Left lobe of liver (tissue), 2 donors: ENCODE measurements at places on chromosomes 7 and 10. TPM values are rescaled to one million over a fixed set of nuclear protein-coding genes. Genes with fewer than 3 reads are reported as not detected.

DNA sequence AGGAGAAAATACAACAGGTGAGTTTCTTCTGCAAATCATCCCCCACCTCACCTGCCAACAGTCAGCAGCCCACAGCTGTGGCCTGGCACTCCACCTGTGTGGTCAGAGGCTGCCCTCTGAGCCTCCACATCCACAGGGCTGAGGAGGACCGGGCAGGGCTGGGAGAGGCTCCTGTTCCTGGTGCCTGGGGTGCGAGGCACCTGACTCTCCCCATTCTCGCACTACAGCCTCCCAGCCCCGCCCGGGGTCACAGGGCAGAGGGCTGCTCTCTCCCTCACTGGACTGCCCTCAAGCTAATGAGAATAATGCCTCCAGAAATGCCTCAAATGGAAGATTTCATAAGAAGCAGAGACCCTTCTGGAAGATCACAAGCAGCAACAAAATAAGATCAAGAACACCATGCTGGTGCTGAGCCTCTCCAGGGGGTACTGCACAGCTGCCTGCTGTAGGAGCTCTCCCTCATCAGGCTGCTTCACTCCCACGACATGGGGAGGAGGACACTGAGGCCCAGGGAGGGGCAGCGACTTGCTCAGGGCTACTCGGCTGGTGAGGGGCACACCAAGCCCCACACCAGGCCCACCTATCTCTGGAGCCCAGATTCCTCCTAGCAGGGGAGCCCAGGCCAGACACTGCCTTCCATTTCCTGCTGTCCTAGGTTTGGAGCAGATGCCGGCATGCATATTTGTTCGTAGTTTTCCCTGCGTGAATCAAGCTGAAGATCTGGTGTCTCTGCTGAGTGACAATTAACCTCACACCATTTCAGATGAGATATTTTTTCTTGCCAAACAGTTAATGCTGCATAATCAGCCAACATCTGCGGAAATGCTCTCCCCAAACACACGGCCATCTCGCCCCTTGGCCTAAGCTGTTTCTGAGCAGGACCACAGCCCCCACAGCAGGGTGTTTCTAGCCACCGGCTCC is 76.5 kb downstream of the FAM53B start:
- DNase-seq = no peak

- DNase-seq = no peak
These were observed 17.4 kb upstream of the CCL26 start for GRCh38 chr7:75789361-75789924.

The NUDT13 gene
- total RNA-seq = 2.7 TPM

DNA sequence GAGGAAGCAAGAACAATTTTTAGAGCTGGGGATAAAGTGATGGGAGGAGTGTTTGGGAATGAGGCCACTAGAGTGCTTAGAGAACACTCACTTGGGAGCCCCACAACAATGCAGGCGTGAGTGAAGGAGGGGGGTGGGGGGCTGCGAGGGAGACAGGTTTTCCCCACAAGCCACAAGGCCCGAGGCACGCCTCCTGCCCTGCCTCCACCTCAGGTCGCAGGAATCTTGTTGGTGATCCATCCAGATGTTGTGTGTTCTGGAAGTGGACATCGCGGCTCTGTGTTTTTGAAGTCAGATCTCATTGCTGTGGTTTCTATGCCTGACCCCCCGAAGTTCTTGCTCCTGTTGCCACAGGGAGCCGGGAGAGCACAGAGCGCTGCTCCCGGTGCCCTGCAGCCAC is 178.0 kb upstream of the BMPER start:
- no peak for DNase-seq

The ADCK2 gene
- total RNA-seq = 11.7 TPM

DNA sequence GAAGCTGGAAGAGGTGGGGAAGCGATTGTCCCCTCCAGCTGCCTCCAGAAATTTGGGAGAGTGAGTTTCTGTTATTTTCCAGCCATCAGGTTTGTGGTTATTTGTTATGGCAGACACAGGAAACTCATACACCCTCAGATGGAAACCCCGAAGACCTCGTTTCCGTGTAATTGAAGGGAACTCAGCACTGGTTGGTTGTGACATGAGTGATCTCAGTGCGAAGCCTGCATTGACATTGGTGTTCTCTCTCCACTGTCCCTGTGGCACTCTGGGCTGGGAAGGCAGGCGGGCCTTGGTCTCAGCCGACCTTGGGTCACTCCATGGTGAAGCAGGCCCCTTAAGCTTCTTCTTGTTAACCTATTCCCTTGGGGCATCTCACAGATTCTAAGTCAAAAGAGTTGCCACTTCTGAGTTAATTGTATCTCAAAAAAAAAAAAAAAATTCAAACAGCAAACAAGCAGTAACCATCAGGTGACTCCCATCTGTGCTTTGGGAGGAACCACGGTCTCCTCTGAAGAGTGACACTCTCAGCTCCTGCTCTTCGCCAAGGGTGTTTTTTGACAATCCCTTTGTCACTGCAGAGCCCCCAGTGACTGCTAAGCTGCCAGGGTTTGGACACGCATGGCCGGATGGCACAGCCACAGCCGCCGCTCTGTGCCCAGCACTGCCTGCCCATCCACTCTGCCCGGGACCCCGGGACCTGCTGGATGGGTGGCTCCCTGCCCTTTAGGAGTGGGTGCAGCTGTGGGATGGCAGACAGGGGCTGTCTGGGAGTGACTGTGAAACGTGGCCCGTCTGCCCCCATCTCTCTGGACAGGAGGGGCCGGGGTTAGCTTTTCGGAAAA is 233.6 kb downstream of the PRPF18 start:
- DNase-seq = no peak

DNA sequence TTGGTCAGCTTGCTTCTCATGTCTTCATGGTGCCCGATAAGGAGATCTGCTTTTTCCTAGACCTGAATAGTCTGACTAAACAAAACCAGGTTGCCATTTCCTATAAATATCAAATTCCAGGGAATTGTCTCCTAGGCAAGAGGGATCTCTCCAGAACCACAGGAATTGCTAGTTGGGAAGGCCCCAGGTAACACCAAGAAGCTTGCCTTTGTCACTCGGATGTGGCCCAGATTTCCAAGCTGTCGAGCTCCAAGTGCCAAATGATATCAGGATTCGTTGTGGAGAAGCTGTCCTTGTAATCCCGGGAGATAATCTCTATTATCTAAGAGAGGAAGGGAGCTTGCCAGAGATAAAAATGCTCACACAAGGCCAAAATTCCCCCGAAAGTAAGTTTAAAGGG is 1288.5 kb upstream of the AUTS2 start:
- no peak for DNase-seq

- DNase-seq = no peak
These were observed 13.4 kb downstream of the NOD1 start for GRCh38 chr7:30465046-30465810.

The PNLIP gene
- 3.1 TPM for total RNA-seq
